Activated effector memory CD4-positive, alpha-beta T cell treated with Interleukin-2 at 50 U/mL for 16 hours (primary cell): ENCODE measurements at places on chromosomes 12 and 14.

GRCh38 chr14:68687746-68688145 lies 105.1 kb downstream of the ZFP36L1 start:
- no peak for DNase-seq

- no peak for DNase-seq
These were observed 70.4 kb upstream of the SLCO1C1 start for GRCh38 chr12:20624718-20625117.

DNA sequence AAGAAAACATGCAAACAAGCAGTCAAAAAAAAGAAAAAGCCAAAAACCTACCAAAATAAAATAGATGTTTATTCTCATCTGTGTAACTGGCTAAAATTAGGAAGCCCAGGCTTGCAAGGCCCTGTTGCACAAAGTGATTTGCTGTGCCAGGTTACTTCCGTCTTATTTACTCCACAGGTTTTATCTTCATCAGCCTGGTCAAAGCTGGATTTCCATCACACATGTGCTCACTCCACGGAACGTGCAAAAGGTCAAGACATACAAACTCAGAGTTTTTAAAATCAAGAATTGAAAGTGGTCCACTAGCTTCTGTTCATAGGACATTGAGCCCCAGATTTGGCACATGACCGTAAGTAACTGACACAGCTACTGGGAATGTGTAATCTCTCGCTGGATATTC lies 14.8 kb downstream of the KCNJ8 start:
- DNase-seq: no peak

DNA sequence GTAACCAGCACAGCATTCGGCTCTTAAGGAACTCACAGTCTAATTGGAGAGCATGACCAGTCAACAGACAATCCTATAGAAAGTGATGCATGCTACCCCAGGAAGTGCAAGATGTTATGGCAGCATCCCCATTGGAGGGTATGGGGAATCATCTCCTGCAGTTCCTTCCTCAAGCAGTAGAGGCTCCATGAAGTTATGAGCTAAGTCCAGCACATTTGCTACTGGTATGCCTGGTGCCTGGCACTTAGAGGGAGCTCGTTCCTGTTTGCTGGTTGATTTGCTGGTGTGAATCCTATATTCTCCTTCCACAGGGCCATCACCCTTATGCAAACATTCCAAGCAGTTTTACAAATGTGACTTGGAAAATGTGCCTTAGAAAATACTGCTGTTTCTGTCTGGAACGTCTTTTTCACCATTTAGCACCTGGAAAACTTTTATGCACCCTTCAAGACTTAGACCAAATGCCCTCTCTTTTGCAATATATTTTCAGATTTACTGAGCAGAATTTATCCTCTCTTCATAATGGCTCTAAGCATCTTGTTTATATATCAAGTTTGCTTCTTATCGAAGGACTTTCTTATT lies 136.1 kb upstream of the WSCD2 start:
- no peak for DNase-seq

DNA sequence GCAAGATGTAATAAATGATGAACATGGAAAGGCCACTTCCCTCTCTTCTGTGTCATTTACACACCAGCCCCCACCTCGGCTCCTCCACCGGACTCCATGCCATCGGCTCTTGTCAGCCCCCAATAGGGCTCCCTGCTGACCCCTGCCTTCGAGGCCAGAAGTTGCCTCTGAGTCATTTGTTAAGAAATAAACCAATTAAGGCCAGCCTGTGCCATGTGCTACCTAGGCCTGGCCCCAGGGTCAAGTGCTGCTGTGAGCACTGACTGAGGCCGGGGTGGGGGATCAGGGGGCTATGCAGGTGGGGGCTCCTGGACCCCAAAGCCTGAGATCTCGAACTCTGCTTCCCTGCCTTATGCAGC lies 53.2 kb downstream of the TESC start:
- no peak for DNase-seq

DNA sequence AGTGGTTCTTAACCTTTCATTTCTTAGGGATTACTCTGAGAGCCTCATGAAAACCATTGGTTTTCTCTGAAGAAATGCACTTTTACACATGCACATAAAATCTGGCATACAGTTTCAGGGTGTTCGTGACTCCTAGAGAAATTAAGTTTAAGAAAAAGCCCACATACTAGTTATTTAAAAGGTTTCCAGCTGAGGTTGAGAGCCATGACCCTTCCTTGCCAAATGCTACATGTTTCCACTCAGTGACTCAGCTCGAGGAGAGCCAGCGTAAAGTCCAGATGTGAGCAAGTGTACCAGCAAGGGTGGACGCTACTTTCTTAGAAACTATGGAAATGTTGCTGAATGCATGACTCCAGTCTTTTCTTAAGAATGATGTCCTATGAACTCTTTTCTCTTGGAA lies 42.7 kb upstream of the FLRT2 start:
- DNase-seq: no peak

GRCh38 chr14:52840877-52841276 lies 49.5 kb upstream of the GNPNAT1 start:
- DNase-seq: no peak

DNA sequence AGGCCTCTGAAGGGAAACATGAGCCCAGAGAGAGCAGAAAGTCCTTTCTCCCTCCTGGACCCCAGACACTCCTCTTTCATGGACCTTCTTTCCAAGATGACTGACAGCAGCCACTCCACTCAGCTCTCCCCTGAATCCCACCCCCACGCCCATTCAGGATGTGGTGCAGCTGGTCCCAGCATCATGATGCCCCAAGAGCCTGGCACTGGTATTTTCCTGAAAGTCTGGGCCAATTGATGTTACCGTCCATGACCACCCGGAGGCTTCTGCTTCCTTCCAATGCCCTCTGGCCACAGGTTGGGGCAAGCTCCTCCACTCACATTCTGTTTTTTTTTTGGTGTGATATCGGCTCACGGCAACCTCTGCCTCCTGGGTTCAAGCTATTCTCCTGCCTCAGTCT lies 112.6 kb downstream of the CALM1 start:
- DNase-seq: no peak

- no peak for DNase-seq
These were observed 49.4 kb downstream of the ABCC9 start for GRCh38 chr12:21891751-21892217.

DNA sequence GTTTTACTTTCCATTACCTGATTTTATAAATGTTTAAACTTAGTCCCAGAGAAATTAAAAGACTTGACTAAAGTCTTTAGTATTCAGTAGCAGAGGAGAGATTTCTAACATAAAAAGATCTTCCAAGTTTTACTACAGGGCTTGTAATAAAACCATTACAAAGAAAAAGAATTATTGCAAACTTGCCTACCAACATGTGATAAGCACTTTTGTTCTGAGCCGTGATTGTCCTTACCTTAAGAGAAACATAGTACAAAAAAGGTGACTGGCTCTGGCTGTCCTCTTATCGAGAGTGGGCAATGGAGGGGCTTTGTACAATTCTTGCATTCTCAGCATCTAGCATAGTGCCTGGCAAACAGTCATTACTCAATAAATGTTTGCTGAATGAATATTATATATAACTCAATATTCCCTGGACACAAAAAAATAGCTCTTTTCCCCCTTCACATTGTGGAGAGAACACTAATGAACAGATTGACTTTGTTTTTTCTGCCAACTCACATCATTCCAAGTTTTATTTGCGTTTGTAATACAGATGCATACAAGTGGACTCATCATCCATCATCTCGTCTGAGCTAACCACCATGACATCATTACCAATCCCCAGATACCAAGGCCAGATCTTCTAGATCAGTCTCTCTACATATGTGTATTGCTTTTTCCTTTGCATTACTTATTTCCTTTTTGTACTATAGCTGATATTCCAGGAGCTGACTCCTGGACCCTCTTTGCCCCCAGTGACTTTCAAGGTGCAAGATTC lies 192.8 kb upstream of the EEA1 start:
- DNase-seq: no peak

GRCh38 chr12:26712892-26713291 lies 120.1 kb downstream of the ITPR2 start:
- DNase-seq: no peak

DNA sequence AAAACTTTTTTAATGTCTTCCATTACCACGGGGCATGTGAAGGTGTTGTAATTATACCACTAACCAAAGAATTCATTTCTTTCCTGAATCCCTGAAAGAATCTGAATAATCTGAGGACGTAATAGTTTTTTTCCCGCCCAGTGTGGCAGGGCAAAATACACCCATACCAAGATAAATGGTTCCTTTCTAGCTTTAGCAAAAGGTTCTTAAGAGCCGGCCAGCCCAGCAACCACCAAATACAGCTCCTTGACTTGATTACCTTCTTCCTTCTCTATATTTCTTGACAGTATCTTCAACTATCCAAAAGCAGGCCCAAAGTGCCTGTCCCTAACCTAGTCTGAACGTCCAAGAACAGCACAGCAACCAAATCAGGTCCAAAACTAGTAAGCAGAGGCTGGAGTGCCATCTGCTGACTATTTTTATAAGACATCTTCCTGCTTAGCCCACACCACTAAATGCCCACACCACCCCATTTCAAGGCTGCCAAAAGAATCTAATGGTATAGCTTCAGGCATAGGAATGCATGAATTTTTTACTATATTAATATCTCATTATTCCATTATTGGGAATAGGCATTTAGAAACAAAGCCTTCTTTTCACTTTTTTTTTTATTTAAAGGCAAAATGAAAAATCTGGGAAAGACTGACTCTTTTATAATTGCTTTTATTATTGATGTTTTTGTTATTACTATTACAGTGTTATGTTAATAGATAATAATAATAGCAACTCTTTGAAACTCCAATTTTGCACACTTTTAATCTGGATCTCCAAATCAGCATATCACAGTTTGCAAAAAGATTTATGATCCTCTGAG lies 524.4 kb downstream of the MED13L start:
- no peak for DNase-seq

- no peak for DNase-seq
These were observed at the start of gene SYT1 for GRCh38 chr12:78864403-78864869. Gene SYT1, plus strand, starts transcription at chr12:78864774.

GRCh38 chr12:102067574-102068258 lies 5.9 kb upstream of the WASHC3 start:
- DNase-seq: no peak

DNA sequence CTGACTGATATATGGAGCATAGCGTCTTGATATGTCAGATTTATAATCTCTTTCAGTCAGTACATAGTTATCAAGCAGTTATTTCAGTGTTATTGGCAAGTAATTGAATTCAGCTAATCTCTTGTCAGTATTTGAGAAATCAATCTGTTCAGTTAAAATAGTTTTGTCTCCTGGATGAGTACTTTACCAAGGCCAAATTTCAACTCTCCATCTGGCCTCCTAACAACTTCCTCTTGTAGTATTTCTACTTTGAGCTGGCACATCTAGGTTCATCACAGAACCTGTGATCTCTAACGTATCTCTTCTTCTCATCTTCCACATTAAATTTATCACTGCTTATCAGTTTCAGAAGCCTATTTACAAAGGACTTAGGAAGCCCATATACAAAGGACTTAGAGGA lies 690.5 kb downstream of the C12orf50 start:
- no peak for DNase-seq

DNA sequence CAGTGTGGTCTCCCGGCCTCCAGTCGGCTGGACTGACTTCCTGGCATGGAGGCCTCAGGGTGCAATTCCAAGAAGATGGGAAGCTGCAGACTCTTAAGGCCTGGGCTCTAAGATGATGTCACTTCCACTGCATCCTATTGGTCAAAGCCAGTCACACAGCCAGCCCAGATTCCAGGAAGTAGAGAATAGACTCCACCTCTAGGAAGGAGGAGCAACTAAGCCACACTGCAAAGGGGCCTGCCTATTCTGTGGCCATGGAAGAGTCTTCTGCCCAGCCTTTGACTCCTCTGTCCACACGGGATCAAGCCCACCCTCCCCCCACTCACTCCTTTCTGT lies 103.9 kb upstream of the RFLNA start:
- no peak for DNase-seq

GRCh38 chr14:74886001-74886400 lies 4.3 kb downstream of the DLST start:
- DNase-seq: no peak

DNA sequence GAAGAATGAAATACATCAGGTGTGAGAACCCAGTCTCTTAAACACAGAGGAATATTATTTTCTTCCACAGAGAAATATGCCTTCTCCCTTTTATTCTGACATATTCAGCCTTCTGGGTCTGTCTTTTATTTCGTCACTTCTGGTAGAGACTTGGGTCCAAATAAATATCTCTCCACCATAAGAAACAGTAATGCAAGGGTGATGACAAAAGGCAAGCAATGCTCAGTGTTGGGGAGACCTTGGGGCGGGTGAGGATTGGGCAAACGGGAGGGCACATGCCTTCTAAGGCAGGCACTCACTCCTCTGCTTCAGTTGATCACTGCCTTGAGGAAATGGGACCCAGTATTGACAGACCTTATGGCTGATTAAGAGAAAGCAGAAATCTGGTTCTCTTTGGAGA lies 6.7 kb upstream of the SOCS2 start:
- DNase-seq: no peak

DNA sequence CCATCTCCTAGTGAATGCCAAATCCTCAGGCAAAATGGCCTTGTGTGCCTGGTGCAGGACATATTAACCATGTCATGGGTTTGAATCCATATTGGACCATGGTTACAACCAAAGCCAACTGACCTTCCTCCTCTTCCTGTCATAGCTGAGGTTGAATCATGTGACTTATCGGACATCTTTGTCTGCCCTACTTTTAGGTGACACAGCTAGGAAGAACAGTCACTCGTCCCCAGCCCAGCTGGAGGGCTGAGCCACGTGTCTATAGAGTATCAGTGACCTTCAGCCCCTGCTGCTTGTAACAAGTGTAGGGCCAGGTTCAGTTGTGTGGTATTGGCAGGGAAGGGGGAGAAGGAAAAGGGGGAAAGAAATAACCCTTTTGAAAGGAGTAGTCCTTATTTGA lies 225.2 kb downstream of the KTN1 start:
- no peak for DNase-seq

GRCh38 chr14:23633160-23633701 lies 2.9 kb upstream of the DHRS2 start:
- DNase-seq: no peak

- DNase-seq: no peak
These were observed 188.8 kb downstream of the EPS8 start for GRCh38 chr12:15600223-15600935.

- no peak for DNase-seq
These were observed 40.0 kb downstream of the BTG1 start for GRCh38 chr12:92105676-92106075.
